ENCODE measurements at places on chromosomes 6 and 20.

DNA sequence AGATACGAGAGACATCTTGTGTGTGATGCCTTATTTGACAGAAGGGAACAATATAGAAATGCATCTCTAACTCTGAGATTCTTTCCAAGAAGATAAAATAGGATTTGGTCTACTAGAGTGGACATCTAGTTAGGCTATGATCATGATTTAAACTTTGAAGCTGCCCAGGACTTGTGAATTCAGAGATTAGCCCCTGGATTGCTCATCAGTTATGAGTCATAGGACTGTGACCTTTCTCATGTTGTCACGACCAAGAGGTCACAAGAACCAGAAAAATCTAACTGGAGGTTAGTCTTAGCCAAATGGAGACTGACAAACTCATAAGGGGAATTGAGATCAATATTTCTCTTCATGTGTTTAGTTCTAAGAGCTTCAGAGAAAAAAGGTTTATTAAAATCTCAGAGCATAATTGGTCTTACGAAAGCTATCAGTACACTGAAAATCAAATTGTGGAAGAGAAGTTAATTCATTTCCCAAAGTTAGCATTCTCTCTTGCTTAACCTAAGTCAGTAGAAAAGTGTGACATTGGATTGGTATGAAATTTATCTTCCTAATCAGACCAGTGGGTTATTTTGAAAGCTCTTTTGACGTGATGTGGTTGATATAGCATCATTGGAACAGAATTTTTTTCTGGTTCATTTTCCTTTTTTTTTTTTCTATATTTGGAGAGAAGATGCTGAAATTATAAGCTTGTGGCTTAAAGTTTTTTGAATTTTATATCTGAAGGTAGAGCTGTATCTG lies 245.7 kb downstream of the RNF144B start:
- no peak for DNase-seq

- DNase-seq: no peak
These were observed 50.0 kb downstream of the FOXF2 start for GRCh38 chr6:1439349-1439748.

- peak; percentile 54 for DNase-seq
These were observed 16.1 kb upstream of the ZNF292 start for GRCh38 chr6:87139236-87139635.

DNA sequence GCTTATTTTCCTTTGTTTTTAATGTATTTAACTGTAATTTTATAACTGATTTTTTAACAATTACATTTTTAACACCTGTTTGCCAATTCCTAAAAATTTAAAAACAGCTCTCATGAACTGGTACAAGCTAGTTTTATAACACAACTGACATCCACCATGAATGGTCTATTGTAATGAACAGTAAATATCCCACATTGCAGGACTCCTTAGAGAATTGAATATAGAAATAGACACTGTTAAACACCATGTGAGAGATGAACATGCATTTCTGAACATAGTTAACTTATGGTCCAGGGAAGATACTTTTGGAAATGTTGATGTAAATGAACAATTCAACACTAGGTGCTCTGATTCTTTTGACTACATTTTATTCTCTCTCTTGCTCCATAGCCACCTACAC lies 195.1 kb upstream of the GMDS start:
- DNase-seq: no peak
